ENCODE measurements at places on chromosomes 5 and 9.

DNA sequence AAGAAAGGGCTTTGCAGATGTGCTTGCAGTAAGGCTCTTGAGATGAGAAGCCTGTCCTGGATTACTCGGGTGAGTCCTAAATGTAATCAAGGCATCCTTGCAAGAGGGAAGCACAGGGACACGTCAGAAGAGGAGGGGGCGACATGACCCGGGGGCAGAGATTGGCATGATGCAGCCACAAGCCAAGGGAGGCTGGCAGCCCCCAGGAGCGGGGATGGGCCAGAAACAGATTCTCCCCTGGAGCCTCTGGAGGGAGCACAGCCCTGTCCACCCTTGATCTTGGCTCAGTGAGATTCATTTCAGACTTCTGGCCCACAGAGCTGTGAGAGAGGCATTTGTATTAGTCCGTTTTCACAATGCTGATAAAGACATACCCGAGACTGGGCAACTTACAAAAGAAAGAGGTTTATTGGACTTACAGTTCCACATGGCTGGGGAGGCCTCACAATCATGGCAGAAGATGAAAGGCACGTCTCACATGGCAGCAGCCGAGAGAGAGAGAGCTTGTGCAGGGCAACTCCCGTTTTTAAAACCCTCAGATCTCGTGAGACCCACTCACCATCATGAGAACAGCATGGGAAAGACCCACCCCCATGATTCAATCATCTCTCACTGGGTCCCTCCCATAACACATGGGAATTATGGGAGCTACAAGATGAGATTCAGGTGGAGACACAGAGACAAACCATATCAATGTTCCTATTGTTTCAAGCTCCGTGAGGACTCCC lies 76.1 kb downstream of the ADAMTS2 start:
- no peak for DNase-seq

- DNase-seq: no peak
Observed at GRCh38 chr9:87584326-87584725, 86.7 kb downstream of the DAPK1 start.

- no peak for DNase-seq
Observed at GRCh38 chr9:135805422-135806022, 101.8 kb downstream of the CAMSAP1 start.

DNA sequence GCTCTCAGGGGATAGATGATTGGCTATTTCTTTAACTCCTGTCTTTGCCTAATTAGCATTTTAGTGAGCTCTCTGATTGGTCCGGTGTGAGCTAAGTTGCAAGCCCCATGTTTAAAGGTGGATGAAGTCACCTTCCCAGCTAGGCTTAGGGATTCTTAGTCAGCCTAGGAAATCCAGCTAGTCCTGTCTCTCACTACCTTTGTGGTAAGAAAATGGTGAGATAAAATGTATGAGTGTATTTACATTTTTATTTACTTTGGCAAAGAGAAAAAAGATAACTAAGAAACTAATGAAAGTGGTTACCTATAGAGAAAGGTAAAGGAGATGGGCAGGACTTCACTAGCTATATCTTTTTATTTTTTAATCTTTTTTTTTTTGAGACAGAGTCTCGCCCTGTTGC lies 146.8 kb downstream of the RFK start:
- no peak for DNase-seq

DNA sequence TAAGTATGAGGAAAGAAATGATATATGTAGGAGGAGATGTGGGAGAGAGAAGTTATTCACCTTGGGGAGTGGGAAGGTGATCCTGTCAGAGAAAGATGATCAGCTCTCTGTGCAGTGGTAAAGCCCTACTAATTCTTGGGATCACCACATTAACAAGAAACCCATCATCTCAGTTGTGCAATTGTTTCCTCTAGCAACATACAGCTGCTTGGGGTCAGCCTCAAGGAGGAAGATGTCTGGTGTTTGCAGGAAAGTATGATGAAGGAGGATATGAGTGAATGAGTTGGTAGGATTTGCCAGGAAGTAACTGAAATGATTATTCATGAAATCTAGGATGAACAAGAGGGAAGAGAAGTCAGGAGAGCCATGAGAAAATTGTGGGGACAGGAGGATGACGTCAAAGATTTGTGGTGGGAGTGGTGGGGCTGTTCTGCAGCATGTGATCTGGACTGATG lies 50.1 kb downstream of the TNFSF8 start:
- no peak for DNase-seq

DNA sequence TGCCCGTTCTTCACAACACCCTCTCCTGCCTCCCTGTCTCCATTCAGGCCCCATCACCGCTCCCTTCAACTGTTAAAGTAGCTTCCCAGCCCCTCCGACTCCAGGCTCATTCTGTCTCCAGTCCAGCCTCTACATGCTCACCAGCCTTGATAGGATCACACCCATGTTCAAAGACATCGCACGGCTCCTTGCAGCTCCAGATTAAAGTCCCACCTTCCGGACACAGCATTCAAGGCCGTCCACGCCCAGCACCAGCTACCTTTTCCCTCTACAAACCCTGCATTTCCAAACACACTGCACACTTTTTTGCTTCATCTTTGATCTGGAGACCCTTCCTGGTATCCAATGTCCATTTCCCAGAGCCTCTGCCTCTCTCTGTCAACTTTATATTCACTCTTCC lies 6.4 kb downstream of the GABBR2 start:
- no peak for DNase-seq

DNA sequence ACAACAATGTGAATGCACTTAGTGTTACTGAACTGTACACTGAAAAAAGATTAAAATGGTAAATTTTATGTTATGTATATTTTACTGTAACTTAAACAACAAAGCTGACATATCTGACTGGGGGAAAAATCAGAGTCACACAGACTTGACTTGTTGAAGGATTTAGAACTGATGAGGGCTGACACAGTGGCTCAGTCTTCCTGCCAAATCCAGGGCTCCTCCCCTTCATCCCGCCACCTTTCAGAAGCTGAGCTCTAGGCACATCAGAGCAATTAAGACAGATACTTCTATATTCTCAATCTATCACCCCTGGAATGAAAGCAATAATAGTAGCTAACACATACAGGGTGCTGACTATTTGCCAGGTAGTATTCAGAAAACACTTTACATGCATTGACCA lies 27.7 kb upstream of the TAS2R1 start:
- DNase-seq: no peak

GRCh38 chr5:57676222-57677098 lies 193.8 kb upstream of the ACTBL2 start:
- DNase-seq: no peak

DNA sequence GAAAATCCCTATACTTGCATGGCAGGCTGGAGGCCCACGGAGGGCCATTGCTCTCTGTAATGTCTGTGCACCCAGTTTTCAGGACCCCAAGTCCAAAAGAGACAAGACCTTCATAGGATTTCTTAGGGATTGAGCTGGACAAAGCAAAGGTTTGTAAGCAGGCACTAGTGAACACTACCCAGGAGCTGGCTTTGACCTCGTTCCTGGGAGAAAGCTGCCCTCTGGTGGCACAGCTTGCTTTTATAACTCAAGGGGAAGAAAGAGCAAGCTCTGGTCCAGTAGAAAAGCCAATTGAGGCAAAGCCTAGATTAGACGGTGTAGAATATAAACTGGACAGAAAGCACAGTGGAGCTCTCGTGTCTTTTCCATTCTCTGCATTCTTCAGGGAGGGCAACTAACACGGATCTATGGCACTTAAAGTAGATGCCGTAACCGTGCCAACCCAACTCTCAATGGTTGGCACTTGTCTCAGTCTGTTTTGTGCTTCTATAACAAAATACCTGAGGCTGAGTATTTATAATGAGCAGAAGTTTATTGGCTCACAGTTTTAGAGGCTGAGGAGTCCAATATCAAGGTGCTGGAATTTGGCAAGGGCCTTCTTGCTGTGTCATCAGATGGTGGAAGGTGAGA lies 7.9 kb downstream of the GABRP start:
- no peak for DNase-seq

GRCh38 chr5:3220201-3220600 lies 375.4 kb upstream of the IRX1 start:
- DNase-seq: no peak

GRCh38 chr9:99894826-99895225 lies 11.6 kb upstream of the STX17 start:
- DNase-seq: no peak

DNA sequence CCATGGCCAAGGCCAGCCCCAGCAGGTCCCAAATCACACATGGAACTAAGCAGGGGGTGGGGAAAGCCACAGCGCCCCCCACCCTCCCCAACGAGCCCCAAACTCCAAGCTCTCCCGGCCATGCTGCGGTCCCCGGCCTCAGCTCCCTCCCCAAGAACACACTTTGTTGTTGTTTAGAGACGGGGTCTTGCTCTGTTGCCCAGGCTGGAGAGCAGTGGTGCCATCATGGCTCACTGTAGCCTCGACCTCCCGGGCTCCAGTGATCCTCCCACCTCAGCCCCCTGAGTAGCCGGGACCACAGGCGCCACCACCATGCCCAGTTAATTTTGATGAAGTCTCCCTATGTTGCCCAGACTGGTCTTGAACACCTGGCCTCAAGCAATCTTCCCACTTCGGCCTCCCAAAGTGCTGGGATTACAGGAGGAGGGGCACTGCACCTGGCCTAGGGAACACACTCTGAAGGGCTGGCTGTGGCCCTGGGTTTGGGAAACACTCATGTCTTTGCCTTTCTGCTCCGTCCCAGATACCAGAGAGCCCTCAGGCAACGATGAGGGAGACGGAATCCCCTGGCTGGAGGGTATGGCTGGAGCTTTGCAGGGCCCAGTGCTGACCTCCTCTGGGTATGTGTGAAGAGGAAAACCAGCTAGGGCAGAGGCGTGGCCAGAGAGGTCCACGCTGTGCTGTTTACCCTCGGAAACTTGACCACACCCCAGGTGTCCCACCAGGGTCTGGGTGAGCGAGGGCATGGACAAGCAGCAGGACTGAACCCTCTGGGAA lies 53.2 kb upstream of the UBAC1 start:
- no peak for DNase-seq

DNA sequence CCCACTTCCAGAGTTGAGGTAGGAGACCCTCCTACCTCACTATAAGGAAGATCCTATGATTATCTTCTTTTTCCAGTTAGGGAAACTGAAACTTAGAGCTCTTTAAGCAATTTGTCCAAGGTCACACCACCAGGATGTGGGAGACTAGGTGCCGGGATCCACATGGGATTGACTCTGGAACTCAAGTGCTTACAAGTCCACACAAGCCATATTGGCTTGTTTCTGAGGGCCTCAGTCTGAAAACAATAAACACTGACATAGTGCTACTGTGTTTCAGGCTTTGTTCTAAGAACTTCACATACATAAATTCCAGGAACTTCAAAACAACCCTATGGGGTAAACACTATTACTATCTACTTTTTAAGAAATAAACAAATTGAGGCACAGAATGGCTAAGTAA lies 481.3 kb downstream of the ZSWIM6 start:
- no peak for DNase-seq

GRCh38 chr5:137291436-137291835 lies 207.7 kb downstream of the SPOCK1 start:
- no peak for DNase-seq

DNA sequence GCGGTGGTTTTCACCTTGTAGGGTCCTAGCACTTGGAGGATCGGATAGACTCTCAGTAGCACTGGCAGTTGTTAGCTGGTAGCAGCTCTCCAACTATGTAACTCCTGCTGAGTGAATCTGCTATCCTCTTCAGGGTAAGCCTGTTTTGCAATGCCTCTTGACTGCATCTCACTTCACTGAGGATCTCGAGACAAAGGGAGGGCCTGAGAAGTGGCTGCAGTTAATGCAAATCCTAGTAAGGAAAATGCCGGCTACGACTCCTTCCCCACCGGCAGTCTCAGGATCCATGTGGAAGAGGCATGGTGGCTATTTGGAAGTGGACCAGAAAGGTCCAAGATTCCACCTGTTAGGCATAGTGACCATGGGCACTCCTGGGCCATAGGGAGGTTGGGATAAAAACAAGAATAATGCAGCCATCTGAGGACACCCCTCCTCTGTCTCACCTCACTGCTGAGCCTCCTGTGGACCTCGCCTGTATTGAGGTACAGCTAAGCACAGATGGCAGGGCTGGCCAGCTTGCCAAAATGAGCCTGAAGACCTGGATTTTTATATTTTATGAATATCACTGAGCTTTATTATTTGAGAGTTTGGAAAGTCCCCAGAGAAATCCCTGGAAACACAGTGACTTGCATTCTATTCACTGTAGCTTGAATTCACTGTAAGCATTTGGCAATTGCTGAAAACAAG lies 146.0 kb downstream of the LIFR start:
- DNase-seq: no peak

GRCh38 chr5:149651686-149652085 lies 70.4 kb downstream of the ARHGEF37 start:
- no peak for DNase-seq

DNA sequence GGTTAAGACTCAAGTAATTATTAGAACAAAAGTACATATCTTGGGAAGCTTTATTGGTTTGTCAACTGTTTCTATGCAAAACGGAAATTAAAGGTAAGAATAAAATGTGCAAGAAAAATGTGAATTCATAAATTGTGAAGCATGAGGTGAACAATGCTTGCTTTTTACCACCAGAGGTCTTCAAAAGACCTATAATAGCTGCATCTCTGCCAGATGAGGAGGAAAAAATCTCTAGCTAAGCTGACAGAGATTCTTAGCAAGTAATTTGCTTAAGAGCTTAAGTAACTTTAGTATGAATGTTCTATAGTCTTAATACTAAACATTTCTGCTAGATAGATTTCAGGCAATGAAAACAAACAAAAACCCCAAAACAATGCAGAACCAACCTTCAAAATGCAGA lies 54.1 kb downstream of the MRPS30 start:
- no peak for DNase-seq

DNA sequence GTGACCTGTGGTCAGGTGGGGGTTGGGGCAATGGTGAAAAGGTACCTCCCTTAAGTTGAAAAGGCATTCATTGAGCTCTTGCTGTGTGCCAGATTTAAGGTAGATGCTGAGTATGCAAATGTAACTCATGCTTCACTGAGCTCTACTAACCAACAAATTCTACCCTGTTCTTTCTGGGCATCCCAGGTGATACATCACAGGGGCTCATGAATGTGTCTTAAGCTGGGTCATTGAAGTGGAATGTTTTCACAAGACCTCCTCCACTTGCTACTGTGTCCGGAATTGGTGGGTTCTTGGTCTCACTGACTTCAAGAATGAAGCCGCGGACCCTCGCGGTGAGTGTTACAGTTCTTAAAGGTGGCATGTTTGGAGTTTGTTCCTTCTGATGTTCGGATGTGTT lies 362.8 kb upstream of the ZNF462 start:
- DNase-seq: no peak

- no peak for DNase-seq
Observed at GRCh38 chr9:129930743-129931142, 95.5 kb downstream of the USP20 start.

GRCh38 chr5:17620627-17621026 lies 10.4 kb downstream of the TAF11L12 start:
- no peak for DNase-seq

DNA sequence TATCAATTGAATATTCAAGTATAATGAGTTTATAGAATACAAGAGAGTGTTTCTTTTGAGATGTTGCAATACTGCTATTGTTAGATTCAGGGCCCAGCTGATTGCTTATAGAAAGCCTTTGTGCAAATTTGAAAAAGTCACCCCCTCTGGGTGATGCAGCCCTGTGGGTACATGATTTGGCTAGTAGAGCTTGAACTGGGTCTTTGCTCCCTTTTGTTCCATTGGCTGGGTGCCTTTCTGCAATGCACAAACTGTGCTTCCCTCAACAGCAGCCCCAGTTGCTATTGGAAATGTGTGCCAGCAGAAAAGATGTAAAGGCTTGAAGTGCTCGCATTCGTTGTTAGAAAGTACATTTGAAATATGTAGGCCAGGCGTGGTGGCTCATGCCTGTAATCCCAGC lies 61.8 kb upstream of the CEMIP2 start:
- no peak for DNase-seq
